ENCODE measurements at places on chromosomes 12 and 14. TPM values are rescaled to one million over a fixed set of nuclear protein-coding genes. Genes with fewer than 3 reads are reported as not detected.

The TAS2R20 gene
- not detected for total RNA-seq

The TEX52 gene
- not detected for total RNA-seq

The NGB gene
- not detected for total RNA-seq

The GZMB gene
- total RNA-seq: not detected

The LRP1-AS gene
- not detected for total RNA-seq

The PRICKLE1 gene
- total RNA-seq: 0.83 TPM

The ERP29 gene
- total RNA-seq: 124 TPM

The MDGA2 gene
- total RNA-seq: not detected

Data from A549 treated with AZD2906 at 1 μM for 4 hours (cell line).